Activated CD4-positive, alpha-beta memory T cell treated with anti-CD3 and anti-CD28 coated beads, Interleukin-2, amount 10 ng/mL, durations not matched to agents 7 days and 5 days (primary cell): ENCODE measurements at places on chromosomes 11 and 22.

GRCh38 chr11:125192717-125193415 is 28.3 kb downstream of the PKNOX2 start:
- no peak overlapping the region for H3K4me3 ChIP-seq
- no peak overlapping the region for H3K27ac ChIP-seq
- H3K27me3 ChIP-seq: peaks cover 36% of the 10 kb centered on the region
- DNase-seq: no peak
- H3K4me1 ChIP-seq: no peaks in the 10 kb centered on the region

DNA sequence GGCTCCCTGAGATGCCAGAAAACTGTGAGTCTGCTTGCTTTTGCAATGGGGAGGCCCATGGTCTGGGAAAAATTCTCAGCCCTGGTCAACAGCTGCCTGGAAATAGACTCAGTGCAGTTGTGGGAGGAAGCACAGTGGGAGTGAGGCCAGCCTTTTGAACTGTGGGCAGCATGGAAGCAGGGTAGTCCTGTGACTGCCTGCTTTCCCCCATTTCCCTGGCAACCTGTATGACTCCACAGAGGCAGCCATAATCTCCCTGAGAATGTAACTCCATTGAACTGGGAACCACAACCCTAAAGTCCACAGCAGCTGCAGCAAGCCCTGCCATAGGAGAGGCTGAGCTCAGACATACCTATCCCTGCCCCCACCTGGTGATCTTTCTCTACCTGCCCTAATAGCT is 494.6 kb upstream of the FAT3 start:
- DNase-seq: no peak
- H3K36me3 ChIP-seq: no peaks in the 10 kb centered on the region
- no peaks in the 10 kb centered on the region for H3K27me3 ChIP-seq
- H3K4me1 ChIP-seq: no peaks in the 10 kb centered on the region

- peak overlapping the region; percentile 73 for H3K27ac ChIP-seq
- peak overlapping the region; percentile 28 for H3K4me3 ChIP-seq
- peaks cover 9% of the 10 kb centered on the region for H3K36me3 ChIP-seq
- DNase-seq: peak; percentile 26
- H3K27me3 ChIP-seq: no peaks in the 10 kb centered on the region
- H3K4me1 ChIP-seq: peaks cover 67% of the 10 kb centered on the region
Measured at GRCh38 chr22:40216041-40216756, 38.5 kb downstream of the TNRC6B start.

DNA sequence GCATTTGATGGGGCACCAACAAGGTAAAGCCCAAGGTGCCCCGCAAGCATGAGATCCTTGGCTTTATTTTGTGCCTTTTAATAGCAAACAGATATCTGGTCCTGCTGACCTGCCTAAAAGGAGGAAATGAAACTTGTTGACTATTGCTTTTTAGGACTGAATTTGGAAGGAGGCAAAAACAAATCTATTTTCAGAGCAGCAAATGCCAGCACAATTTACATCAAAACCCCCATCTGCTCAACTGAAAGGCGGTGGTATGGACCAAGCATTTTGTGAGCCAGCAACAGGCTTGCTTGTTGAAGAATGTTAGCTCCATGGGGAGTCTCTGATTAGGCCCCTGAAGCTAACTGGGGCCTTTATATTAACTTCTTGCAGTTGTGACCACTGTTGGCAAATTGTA is 192.6 kb upstream of the E2F8 start:
- no peaks in the 10 kb centered on the region for H3K4me1 ChIP-seq
- DNase-seq: no peak
- H3K27me3 ChIP-seq: peaks cover 35% of the 10 kb centered on the region
- H3K4me3 ChIP-seq: no peak overlapping the region
- no peak overlapping the region for H3K27ac ChIP-seq
- no peaks in the 10 kb centered on the region for H3K36me3 ChIP-seq

DNA sequence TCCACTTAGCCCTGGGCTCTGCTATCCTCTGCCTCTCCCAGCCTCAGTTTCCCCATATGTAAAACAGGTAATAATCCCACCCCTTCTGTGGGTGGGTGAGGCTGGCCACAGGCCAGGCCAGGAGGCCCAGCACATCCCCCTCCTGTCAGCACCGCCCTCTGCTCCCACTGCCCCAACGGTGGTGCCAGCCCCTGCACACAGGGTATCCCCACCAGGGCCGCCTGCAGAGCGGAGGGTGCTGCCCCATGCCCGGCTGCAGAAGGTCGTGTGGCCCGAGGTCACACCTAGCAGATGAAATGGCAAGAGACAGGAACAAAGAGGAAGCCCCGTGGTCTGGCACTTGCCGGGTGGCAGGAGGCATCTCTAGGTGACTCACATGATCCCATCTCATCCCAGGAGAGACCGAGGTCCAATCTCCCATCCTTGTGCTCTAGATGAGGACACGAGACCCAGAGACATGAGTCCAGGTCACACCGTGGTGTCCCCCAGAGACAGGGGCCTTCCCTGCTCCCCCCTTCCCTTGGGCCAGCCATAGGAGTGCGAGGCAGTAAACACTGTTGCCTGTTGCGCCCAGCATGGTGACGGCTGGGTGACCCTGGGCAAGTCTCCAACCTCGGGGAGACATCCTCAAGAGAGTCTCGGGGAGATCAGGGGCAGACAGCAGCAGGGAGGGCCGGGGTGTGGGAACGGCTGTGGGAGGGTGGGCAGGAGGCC is 27.2 kb upstream of the PPARA start:
- H3K36me3 ChIP-seq: no peaks in the 10 kb centered on the region
- no peaks in the 10 kb centered on the region for H3K4me1 ChIP-seq
- no peak for DNase-seq
- no peak overlapping the region for H3K4me3 ChIP-seq
- H3K27me3 ChIP-seq: no peaks in the 10 kb centered on the region

DNA sequence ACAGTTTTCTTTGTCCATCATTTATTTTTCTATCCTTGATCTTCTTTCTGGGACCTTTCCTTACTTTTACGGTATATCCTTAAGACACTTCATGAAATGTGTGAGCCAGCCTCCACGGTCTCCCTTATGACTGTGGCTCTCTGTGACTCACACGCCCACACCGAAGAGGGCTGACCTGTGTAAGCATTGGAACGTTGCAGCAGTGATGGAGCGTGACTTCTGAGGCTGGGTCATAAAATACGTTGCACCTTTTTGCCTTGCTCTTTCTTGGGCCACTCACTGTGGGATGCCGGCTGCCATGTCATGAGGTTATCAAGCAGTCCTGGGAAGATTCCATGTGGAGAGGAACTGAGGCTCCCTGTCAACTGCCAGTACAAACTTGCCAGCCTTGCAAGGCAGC is 96.3 kb upstream of the RAB1B start:
- no peak overlapping the region for H3K4me3 ChIP-seq
- no peak overlapping the region for H3K27ac ChIP-seq
- H3K27me3 ChIP-seq: no peaks in the 10 kb centered on the region
- H3K36me3 ChIP-seq: peaks cover 2% of the 10 kb centered on the region
- peaks cover 2% of the 10 kb centered on the region for H3K4me1 ChIP-seq

- peaks cover 4% of the 10 kb centered on the region for H3K27me3 ChIP-seq
- H3K4me1 ChIP-seq: peaks cover 77% of the 10 kb centered on the region
- DNase-seq: peak; percentile 90
- peak overlapping the region; percentile 99 for H3K27ac ChIP-seq
- H3K36me3 ChIP-seq: peaks cover 64% of the 10 kb centered on the region
Measured at GRCh38 chr11:67409261-67409666, 5.4 kb downstream of the TBC1D10C start.

DNA sequence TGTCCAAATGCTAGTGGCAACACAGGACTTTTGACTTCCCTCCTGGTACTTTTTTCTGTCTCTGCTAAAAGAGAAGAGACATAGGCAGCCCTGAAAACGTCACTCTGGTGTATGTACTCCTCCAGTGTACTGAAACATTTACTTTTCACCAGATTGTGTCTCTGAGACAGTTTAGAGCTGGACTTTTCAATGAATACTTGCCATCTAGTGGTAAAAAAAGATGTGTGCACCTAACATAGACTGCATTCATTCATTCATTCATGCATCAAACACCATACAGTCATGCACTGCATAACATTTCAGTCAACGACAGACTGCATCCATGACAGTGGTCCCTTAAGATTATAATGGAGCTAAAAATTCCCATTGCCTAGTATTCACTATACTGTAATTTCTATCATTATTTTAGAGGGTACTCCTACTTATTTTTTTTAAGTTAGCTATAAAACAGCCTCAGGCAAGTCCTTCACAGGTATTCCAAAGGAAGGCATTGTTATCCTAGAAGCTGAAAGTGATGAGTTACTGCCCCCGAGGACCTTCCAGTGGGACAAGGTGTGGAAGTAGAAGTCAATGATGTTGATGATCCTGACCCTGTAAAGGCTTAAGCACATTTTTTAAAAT is 186.2 kb downstream of the SPON1 start:
- H3K27me3 ChIP-seq: peaks cover 3% of the 10 kb centered on the region
- H3K36me3 ChIP-seq: peaks cover 4% of the 10 kb centered on the region
- no peak overlapping the region for H3K27ac ChIP-seq
- H3K4me1 ChIP-seq: peaks cover 3% of the 10 kb centered on the region
- DNase-seq: no peak

DNA sequence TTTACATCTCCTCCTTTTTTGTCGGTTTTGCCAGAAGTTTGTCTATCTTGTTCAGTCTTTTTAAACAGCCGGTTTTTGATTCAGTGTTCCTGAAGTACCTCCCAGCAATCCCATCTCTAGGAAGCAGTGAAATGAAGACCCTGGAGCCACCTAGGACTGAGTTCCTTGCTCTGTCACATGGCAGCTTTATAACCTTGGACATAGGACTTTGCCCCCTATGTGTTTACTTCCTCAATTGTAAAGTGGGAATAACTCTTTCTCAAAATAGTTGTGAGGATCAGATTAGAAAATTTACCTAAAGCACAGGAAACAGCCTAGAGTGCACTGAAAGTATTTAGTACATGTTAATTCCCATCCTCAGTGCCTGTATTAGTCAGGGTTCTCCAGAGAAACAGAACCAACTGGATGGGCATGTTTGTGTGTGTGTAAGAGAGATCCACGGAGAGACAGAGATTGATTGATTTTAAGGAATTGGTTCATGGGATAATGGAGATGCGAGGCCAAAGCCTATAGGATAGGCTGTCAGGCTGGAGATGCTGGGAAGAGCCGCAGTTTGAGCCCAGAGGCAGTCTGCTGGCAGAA is 20.0 kb downstream of the FAM83F start:
- H3K27me3 ChIP-seq: peaks cover 26% of the 10 kb centered on the region
- peaks cover 6% of the 10 kb centered on the region for H3K4me1 ChIP-seq
- H3K27ac ChIP-seq: no peak overlapping the region
- no peaks in the 10 kb centered on the region for H3K36me3 ChIP-seq

- H3K4me3 ChIP-seq: no peak overlapping the region
- peaks cover 41% of the 10 kb centered on the region for H3K4me1 ChIP-seq
- DNase-seq: no peak
- no peak overlapping the region for H3K27ac ChIP-seq
Measured at GRCh38 chr11:123483466-123483865, 53.4 kb downstream of the GRAMD1B start.
